ENCODE measurements at places on chromosomes 3 and 15. TPM values are rescaled to one million over a fixed set of nuclear protein-coding genes. Genes with fewer than 3 reads are reported as not detected.

The SERINC4 gene
- 0.10 TPM for total RNA-seq

The CERS3 gene
- total RNA-seq = not detected

The SLC27A2 gene
- 33.7 TPM for total RNA-seq

The GP9 gene
- not detected for total RNA-seq

The GOLGA6B gene
- total RNA-seq = not detected

The MRPS22 gene
- total RNA-seq = 51.0 TPM

The SH2D7 gene
- total RNA-seq = not detected

The GREM1 gene
- 8.2 TPM for total RNA-seq

The MYO9A gene
- 9.5 TPM for total RNA-seq

The U2SURP gene
- total RNA-seq = 125 TPM

The ZNF148 gene
- 10.8 TPM for total RNA-seq

The SEMA6D gene
- total RNA-seq = not detected

The HCLS1 gene
- 0.13 TPM for total RNA-seq

The TFRC gene
- 59.5 TPM for total RNA-seq

The SERF2 gene
- 681 TPM for total RNA-seq

The TMEM40 gene
- 0.88 TPM for total RNA-seq

The HRG gene
- total RNA-seq = not detected

The CPN2 gene
- not detected for total RNA-seq

The COL6A6 gene
- not detected for total RNA-seq

The TXNRD3 gene
- 8.5 TPM for total RNA-seq

Data from A549 treated with RU486 at 1 μM for 4 hours (cell line).